Stimulated activated CD4-positive, alpha-beta T cell treated with anti-CD3 and anti-CD28 coated beads, Interleukin-12 subunit alpha, Interleukin-12 subunit beta, amount 100 ng/mL, for 4 hours (primary cell): ENCODE measurements at places on chromosomes 3 and 15.

DNA sequence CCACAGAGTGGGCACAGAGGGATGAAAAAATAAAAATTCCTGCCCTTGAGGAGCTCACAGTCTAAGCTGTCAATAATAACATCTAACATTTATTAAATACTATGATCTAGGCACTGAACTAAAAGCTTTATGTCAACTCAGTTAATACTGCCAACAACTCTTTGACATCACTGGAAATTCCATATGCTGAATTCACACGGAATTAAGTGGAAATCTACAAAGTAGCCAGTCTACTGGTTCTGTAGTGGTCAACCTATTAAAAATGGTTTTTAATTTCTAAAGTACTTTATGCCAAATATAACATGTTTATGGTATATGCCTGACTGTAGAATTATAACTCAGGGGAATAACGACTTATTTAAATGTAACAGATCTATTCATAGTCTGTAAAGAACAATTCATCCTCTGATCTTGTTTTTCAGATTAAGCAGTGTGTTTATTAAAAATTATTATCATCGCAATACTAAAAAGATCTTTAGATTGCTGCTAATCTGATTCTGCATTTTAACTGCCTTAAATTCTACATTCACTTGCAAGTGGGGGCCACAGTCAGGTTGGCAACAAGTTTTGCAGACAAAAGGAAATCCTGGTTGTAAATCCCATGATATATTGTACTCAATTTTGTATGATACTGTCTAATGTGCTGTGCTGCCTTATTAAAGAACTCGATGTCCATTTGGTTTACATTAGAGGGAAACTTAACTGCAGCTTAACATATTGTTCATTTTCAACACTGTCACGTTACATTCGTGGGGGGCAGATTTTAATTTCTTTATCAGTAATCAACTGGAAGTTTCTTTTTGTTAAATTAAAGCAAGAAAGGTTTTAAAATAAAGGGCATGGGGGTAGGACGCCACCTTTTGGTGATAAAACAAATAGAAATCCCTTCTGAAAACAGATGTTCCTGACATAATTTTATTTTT, 2.6 kb upstream of the FOXP1 start:
- DNase-seq, result no peak

DNA sequence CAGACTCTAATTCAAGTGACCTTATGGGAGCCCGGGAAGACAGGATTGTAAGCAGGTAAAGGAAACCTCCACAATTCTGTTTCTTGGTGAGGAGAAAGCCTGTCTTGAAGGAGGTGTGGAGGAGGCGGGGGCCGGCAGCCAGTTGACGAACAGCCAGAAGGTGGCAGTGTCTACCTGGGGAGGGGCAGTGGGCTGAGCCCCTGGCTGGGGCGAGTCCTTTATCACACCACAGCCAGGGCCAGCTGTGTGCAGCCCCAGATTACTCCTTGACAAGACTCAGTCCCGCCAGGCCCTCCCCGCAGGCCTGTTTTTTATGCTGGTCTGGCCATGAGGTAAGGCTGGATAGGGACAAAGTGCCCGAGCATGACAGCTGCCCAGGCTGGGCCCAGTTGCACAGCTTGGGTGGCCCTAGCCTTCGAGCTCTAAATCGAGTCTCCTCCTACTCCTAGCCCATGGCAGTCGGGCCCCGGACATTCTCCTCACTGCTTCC, 40.9 kb upstream of the IDH2 start:
- peak; percentile 50 for DNase-seq

- no peak for DNase-seq
These were observed 341.3 kb upstream of the DPPA4 start for GRCh38 chr3:109678600-109678999.

GRCh38 chr15:76962337-76963013, 30.9 kb downstream of the RCN2 start:
- DNase-seq, result no peak

DNA sequence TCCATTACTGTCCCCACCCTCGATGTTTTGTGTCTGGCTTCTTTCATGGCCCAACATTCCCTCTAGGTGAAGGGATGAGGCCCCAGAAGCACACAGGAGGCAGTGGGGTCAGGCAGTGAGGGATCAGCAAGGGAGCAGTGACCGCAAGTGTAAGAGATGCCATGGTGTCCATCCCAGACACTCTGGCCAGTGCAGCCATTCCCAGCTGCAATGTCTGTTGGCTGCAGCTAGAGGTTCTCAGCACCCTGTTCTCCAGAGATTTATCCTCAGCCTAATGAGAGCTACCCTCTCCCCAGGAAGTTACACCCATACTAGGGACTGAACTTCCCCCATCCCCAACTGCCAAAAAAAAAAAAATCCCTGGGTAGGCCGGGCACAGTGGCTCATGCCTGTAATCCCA, 40.2 kb downstream of the TRANK1 start:
- DNase-seq, result no peak

DNA sequence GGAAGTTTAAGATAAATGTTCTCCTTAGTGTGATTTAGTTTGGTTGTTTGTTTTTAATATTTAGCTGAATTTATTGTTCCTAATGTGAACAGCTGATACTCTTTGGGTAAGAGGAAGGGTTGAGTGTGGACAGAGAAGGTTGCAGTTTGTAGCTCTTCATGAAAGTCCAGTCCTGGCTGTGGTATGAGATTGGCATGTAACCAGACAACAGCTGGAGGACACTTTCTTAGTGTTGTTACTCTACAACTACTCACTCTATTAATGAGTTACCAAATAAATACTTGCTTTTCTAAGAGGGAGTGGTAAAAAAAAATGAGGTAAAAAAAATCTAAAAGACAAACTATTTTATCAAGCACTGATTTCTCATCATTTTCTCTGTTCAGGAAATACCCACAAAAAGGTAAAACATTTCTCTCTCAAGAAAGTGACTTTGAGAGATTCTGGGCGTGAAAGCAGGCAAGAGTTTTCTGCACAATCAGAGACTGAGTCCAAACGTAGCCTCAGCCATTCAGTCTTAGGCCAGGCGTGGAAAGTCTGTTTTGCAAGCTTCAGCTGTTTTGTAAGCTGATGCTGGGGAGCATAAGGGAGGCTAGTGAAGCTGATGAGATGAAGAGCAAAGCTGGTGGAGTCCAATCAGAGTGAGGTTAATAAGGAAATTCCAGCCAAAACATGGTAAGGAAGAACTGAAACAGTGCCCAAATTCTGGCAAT, 138.5 kb upstream of the ARPP21 start:
- no peak for DNase-seq

DNA sequence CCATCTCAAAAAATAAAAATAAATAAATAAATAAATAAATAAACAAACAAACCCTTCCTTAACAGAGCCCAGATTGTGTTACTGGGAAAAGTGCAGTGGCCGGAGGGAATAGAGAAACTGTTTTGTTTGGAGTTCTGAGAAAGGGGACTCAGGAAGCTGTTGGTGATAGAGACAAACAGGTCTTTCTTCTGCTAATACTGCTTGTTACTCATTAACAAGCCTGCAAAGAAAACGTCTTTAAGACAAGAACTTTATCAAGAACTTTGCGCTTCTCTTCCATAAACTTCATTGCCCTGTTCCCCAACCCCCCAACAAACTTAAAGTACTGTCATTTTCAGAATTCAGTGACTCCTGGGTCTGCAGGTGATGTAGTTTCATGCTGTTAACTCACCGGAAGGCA, 68.8 kb upstream of the GSK3B start:
- DNase-seq, result no peak

GRCh38 chr3:20878691-20879090, 692.7 kb upstream of the SGO1 start:
- no peak for DNase-seq

- no peak for DNase-seq
These were observed 204.9 kb downstream of the CADPS start for GRCh38 chr3:62670351-62670750.

DNA sequence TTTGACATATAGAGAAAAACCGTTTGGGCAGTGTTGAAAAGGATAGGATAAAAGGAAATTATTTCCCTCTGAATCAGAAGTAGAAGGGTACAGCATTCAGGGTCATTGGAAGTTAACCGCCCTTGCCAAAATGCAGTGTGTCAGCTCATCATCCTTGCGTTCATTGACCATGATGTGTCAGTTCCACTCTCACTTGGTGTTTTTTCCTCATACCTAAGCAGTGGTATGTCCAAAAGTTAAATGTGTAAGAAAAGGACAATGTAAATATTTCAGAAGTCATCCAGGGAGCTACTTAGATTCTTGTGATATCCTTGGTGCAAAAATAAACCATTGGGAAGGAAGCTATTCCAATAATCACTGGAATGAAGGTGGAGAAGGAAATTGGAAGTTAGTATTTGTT, 50.7 kb downstream of the MAP6D1 start:
- no peak for DNase-seq

GRCh38 chr3:52280050-52280461, 1.6 kb upstream of the WDR82 start:
- no peak for DNase-seq

DNA sequence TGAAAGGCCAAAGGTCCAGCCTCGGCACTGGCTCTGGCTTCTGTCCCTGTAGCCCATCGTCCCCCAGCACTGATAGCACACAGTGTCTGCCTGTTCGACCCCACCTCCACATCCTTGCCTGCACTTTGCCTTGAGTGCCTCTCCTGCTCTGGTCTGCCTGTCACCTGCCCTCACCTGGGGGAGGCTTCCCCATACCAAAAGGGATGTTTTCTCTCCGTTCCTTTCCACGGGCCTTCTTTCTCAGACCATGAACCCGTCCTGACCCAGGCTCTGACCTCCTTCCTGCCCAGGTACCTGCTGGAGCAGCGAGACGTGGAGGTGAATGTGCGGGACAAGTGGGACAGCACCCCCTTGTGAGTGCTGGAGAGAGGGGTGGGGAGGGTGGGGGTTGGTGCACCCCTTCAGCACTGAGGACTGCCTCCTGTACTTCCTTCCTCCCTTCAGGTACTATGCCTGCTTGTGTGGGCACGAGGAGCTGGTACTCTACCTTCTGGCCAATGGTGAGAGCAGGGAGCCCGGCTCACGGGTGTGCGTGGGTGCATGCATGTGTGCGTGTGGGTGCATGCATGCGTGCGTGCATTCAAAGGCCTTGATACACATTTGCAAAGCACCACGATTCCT, 1.5 kb downstream of the ABTB1 start:
- DNase-seq, result no peak

DNA sequence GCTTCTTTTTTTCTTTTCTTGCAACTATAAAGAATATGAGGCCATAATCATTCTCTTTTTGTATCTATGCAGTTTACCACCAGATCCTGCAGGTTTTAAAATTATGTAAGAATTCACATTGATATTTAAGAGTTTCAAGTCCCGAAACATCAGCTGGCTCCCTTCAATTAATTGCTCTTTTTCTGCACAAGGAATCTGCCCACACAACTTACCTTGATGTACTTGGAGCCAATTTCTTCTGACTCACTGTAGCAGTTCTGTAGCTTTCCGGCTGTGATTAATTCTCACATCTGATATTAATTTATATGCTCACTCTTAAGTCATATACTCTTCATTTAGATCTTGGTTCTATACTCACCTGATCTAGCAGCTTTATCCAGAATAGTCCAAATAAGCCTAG, 781.8 kb downstream of the CADM2 start:
- no peak for DNase-seq

DNA sequence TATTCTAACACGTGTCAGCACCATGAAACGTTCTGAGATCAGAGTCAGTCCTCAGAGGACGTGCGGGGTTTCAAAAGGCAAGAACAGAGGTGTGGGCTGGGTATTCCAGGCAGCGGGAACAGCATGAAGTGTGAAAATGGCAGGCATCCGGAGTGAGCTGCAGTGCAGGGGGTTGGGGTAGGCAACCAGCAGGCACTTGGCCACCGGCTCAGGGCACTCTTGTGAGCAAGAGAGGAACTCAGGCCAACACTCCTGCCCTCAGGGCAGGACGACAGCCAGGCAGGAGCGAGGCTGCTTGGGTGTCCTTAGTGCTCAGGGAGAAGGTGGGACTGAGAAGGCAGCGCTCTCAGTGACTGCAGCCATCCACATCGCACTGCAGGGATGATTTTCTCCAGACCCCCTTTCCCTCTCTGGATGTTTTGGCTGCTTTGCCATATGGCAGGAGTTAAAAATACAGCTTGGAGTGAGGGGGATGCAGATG, 151.1 kb downstream of the NUP210 start:
- DNase-seq, result no peak
